Right atrium auricular region (tissue), 2 donors: ENCODE measurements at places on chromosomes 5 and 9. TPM values are rescaled to one million over a fixed set of nuclear protein-coding genes. Genes with fewer than 3 reads are reported as not detected.

- H3K36me3 ChIP-seq: peaks cover 93% of the 10 kb centered on the region
- DNase-seq: no peak
- H3K27ac ChIP-seq: no peak overlapping the region
These were observed 16.4 kb downstream of the TARS1 start for GRCh38 chr5:33457126-33457525.

GRCh38 chr5:137778772-137779564 is 24.8 kb upstream of the HNRNPA0 start:
- no peak for DNase-seq
- H3K4me3 ChIP-seq: no peak overlapping the region
- H3K27ac ChIP-seq: no peak overlapping the region
- H3K27me3 ChIP-seq: no peaks in the 10 kb centered on the region
- H3K36me3 ChIP-seq: no peaks in the 10 kb centered on the region

- H3K36me3 ChIP-seq: no peaks in the 10 kb centered on the region
- no peaks in the 10 kb centered on the region for H3K4me1 ChIP-seq
- H3K27me3 ChIP-seq: no peaks in the 10 kb centered on the region
These were observed 94.4 kb downstream of the IZUMO3 start for GRCh38 chr9:24451346-24451745.

GRCh38 chr5:17665836-17666235 is 31.6 kb downstream of the TAF11L14 start:
- no peaks in the 10 kb centered on the region for H3K36me3 ChIP-seq
- no peak overlapping the region for H3K4me3 ChIP-seq
- no peak for DNase-seq
- H3K27ac ChIP-seq: no peak overlapping the region

DNA sequence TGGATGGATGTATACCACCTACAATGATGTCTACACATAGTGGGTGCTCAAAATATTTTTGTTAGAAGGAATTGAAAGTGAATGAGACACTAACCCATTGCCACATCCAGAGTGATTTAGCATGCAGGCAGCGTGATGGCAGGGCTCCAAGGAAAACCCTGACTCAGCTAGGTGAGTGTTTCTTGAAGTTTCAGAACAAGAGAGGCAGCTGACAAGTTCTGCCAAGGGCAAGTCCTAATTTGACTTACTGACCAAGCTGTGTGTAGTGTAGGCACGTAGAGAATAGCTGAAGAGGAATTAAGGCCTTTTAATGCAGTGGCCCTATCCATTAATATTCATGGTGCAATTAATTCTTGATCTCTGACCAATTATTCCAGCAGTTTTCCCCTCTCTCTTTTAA is 107.8 kb upstream of the ATP10B start:
- H3K27me3 ChIP-seq: no peaks in the 10 kb centered on the region
- DNase-seq: no peak
- H3K27ac ChIP-seq: no peak overlapping the region

DNA sequence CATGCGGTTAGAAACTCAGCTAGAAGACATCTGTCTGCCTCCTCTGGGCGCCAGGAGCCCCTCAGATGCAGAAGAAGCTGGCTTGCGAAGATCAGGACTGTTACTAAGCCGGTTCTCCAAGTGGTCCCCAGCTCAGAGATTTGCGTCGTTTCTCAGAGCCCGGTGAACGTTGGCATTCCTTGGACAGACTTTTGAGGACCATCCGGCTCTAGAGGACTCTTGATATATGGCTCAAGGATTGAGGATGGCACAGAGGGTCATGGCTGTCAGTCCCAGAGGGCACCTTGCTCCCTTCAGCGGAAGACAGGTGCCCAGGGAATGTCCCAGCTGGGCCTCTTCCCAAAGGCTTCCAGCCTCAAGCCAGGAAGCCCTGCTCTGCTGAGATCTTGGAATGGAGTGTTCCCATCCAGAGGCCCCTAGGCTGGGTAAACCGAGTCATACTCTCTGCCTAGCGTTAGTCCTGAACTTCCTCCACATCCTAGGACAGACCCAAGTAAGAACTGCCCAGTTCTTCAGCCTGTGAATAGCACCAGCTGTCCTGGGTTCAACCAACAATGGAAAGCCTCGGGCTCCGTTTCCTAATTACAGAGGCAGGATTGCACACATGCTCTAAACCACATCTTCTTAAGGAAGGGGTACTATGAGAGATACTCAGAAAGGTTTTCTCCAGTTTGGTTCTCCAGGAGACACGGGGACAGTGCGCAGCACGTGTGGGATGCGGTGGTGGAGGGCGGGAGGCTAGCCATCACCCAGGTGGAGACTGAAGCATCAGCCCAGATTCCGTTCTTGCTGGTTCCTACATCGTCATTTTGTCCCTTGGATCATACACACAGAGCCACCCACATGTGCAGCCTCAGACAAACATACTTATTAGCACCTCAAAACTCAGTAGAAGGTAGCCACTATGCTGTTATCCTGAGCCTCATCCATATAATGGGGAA is 51.4 kb downstream of the ZNF354C start:
- H3K4me3 ChIP-seq: no peak overlapping the region
- no peaks in the 10 kb centered on the region for H3K4me1 ChIP-seq
- H3K36me3 ChIP-seq: no peaks in the 10 kb centered on the region
- no peaks in the 10 kb centered on the region for H3K27me3 ChIP-seq
- H3K27ac ChIP-seq: no peak overlapping the region

- no peak overlapping the region for H3K27ac ChIP-seq
- no peak overlapping the region for H3K4me3 ChIP-seq
- no peak for DNase-seq
- H3K4me1 ChIP-seq: peaks cover 15% of the 10 kb centered on the region
These were observed 135.5 kb upstream of the KLF9 start for GRCh38 chr9:70549926-70550325.

DNA sequence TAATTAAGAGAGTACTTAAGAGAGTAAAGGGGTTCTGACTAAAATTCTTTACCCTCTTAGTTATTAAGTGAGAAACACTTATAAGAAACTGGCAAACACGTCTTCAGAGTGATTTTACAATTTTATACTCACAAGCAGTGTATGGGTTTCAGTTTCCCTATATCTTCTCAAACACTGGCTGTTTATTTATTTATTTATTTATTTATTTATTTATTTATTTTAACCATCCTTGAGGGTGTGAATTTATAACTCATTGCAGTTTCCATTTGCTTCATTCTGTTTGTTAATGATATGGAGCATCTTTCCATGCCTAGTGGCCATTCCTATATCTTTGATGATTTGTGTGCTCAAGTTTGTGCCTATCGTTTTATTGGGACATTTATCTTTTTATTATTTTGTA is 68.0 kb upstream of the SGCD start:
- H3K4me3 ChIP-seq: no peak overlapping the region
- no peaks in the 10 kb centered on the region for H3K27me3 ChIP-seq
- no peak overlapping the region for H3K27ac ChIP-seq
- H3K36me3 ChIP-seq: no peaks in the 10 kb centered on the region

GRCh38 chr5:10932426-10932825 is 171.4 kb upstream of the DAP start:
- H3K27ac ChIP-seq: no peak overlapping the region
- no peaks in the 10 kb centered on the region for H3K27me3 ChIP-seq
- H3K4me1 ChIP-seq: no peaks in the 10 kb centered on the region
- DNase-seq: no peak

DNA sequence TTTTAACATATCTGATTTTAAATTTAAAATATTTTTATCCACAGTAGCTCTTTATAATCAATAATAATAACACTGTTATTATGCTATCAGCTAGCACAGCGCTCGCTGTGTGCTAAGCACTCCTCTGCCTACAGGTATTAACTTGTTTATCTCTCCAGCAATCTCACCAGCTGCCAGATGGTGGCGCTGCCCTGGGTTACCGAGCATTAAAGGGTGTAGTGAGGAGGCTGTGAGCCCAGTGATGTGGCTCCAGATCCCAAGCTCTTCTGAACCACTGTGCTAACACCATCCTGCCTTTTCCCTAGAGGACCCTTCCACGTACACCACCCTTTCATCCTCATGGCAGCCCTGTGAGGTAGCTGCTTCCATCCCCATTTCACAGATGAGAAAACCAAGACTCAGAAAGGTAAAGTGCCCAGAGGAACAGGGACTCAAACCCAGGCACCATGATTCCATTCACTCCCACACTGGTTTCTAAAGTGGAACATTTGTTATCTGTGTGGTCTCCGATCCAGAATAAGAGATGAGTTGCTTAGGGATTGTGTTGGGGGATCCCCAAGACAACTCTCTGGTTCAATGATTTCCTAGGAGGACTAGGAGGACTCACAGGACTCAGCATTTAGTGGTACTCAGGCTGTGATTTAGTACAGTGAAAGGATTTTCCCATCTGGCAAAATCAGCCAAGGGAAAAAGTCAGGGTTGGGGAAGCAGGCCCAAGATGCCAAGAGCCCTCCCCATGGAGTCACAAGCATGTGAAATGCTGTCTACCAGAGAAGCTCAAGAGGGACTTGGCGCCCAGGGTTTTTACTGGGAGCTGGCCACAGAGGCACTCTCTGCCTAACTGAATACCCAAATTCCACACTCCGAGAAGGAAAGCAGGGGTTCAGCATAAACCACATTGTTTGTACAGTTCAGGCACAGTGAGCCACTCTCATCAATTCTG is 7.0 kb downstream of the IGFBPL1 start:
- DNase-seq: no peak
- H3K4me1 ChIP-seq: no peaks in the 10 kb centered on the region
- H3K27me3 ChIP-seq: no peaks in the 10 kb centered on the region
- H3K27ac ChIP-seq: no peak overlapping the region
- H3K4me3 ChIP-seq: no peak overlapping the region

DNA sequence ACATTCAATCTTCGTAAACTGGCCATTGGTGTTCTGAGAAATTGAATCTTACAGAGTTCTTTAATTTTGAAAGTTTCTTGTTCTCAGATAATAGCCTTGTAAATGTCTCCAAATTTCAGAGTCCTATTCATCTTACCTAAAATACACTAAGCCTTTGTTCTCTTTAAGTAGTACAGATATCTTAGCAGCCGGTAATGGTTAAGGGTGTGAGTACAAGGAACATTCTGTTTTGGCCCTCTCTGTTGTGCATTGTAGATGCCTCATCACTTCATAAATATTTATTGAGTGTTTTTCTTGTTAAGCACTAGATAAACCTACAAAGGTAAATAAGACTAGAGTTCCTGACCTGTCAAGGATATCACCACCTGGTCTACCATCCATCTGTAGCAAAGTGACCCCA is 35.2 kb downstream of the ZCCHC7 start:
- H3K27ac ChIP-seq: no peak overlapping the region
- no peak overlapping the region for H3K4me3 ChIP-seq
- DNase-seq: no peak
- H3K4me1 ChIP-seq: peaks cover 8% of the 10 kb centered on the region
- H3K36me3 ChIP-seq: no peaks in the 10 kb centered on the region

GRCh38 chr5:57842364-57843058 is 359.9 kb upstream of the ACTBL2 start:
- DNase-seq: no peak
- no peaks in the 10 kb centered on the region for H3K27me3 ChIP-seq
- H3K4me3 ChIP-seq: no peak overlapping the region
- H3K36me3 ChIP-seq: no peaks in the 10 kb centered on the region

PCDHGC4 gene
- total RNA-seq: 1.5 TPM

HOMER1 gene
- total RNA-seq: 31.4 TPM

PCAT7 gene
- not detected for total RNA-seq

HMCN2 gene
- 7.3 TPM for total RNA-seq

SLC46A2 gene
- total RNA-seq: 0.43 TPM

MRPS27 gene
- 59.0 TPM for total RNA-seq

FREM1 gene
- 2.2 TPM for total RNA-seq
